ENCODE measurements at places on chromosomes 6 and 20.

DNA sequence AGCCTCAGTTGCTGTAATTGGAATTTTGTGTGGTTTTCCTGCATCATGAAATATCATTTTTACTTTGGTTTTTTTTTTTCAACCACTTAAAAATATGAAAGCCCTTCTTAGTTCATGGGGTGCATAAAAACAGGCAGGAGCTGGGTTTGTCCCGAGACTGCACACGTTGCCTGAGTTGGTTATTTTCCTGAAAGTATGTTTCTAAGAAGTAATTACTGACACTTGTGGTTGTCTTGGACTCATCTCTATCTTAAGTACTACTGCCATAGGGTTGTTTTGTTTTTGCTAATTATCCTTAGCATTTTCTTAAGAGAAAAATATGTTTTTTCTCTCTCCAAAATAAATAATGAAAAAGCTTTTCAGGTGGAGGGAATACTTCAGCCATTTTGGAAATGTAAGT is 40.1 kb downstream of the FAM120B start:
- DNase-seq = no peak

DNA sequence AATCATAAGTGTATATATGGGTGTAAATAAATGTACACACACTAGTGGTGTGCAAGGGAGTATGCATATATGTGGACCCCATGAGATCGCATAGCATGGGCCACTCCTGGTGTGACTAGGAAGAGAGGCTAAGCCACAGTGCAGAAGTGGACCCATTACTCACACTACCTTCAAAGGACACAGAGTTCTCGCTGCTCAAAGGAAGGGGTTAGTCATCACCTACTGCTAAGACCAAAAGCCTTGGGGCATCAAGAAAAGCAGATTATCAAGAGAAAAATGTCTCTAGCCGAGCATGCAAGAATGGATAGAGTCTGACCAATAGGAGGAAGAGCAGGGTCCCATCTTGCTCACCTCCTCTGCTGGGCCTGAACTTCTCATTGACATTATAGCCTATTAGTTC is 195.5 kb downstream of the MAFB start:
- no peak for DNase-seq

- no peak for DNase-seq
Measured at GRCh38 chr6:15063253-15063853, 182.5 kb upstream of the JARID2 start.

- no peak for DNase-seq
Measured at GRCh38 chr6:84500726-84501125, 263.7 kb downstream of the TBX18 start.

DNA sequence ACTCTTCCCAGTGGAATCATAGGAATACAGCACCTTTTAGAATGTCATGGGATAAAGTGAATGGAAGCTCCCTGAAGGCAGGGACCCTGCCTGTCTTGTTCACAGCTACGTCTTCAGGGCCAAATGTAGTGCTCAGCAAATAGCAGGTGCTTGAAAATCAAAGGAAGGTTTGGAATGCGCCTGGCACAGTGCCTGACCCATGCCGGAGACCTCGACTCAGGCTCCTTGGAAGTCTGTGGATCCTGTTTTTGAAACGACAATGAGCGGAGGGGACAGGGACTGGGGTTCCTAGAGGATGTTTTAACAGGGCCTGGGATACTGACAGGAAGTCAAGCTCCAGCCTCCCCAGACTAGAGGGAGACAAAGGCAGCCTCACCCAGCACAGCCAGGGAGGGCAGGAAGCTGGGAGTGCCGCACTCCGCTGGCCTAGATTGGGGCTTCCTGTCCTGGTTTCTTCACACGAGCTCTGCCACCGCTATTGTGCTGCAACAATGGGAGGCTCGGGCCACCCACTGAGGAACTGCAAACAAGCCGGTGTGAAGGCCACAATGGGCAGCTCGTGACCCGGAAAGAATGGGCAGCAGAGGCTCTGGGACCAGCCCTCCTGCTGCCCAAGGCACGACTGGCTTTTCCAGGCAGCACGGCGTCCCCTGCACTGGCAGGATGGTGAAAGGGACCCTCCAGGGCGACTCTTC is 76.7 kb downstream of the PREX1 start:
- no peak for DNase-seq

GRCh38 chr6:56516003-56516402 is 126.7 kb downstream of the DST start:
- DNase-seq = no peak

- no peak for DNase-seq
Measured at GRCh38 chr20:48003021-48003420, 217.7 kb upstream of the SULF2 start.

- DNase-seq = no peak
Measured at GRCh38 chr6:5637714-5638113, 369.0 kb downstream of the NRN1 start.

DNA sequence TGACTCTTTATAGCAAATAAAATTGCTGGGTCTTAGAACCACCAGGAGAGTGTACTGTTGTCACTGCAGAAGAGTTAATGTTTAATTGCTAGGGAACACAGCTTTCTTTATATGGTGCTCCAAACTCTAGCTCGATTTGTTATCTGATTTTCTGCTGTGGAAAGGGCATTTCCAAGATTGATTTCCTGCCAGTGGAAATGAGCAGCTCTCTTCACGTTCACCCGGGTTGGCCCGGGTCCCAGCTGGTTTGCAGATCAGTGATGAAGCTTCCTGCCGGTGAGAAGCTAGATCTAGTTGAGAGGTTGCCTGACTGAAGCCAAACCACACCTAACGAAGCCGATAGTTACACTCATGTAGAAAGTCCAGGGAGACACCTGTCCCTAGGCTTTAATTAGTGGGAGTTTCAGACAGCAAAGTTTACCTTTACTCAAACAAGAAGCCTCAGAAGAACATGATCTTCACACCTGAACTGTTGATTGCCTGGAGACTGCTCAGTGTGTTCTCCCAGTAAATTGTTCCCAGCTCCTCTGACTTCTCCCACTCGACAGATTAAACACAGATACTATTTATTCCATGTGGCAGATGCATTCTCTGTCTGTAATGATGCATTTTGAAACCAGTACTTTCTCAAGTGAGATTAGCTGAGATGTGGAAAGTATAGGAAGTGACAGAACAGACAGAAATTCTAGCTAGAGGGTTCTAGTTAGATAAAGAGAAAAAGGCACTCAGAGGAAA is 27.8 kb downstream of the PAQR8 start:
- peak; percentile 54 for DNase-seq

DNA sequence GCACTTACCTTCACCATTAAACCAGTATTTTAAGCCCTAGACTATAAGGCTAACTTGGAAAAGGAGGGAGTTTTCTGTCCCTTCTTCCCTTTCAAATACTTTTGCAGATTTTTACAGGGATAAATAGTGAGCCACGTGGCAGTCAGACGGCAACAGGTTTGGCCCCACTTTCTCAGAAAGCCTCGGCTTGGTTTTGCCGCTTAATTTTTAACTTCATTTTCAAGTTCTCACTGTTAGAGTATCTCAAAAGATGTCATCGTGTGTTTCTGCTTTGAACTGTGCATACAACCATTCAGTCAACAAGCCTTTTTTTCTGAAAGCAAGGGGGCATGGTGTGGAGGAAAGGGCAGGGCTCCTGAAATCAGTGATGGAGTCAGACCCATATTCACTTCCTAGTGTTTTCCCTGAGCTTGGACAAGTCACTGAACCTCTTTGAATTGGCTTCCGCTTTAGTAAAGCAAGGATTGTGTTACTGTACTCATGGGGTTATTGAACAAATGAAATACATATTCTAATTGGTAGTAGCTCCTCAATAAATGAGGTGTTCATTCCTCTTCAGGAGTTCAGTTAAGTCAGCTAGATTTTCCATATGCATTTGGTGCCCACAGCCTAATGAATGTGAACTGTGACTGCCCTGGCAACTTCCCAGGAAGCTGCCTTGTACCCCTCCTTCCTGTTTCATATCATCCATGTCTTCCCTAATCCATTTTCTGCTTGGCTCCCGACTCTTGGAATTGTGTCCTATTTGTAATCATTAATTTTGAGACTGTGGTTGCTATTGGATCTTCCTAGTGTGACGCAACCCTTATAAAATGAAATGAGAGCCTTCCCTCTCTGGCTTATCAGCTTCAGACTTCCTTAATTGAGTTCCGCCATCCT is at the start of gene SLC17A2:
TSS of gene SLC17A2 (minus strand) at position 160 of the 879 bp plus-strand sequence. CDS start 4,895 bp downstream, outside the sequence.
- no peak for DNase-seq

GRCh38 chr6:7073082-7073820 is 34.5 kb upstream of the RREB1 start:
- no peak for DNase-seq

GRCh38 chr6:53979468-53980067 is 131.7 kb upstream of the MLIP start:
- no peak for DNase-seq

DNA sequence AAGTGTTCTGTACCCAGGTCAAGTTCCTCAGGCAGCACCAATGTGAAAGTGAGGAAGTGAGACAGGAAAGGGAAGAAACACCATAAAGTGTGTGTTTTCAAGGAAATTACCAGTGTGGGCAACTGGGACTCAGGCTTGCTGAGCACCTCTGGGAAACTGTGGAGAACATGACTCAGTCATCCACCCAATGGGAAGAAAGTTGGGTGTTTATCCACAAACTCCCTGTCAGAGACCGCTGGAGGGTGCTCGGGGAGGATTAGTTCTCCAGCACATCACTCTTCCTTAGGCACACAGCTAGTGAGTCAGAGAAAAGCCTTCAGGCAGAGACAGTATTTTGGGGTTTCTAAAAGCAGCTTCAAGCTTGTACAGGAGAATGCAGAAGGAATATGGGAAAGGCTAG is 93.6 kb downstream of the PCSK2 start:
- no peak for DNase-seq

- no peak for DNase-seq
Measured at GRCh38 chr20:57672164-57672563, 37.7 kb downstream of the PMEPA1 start.

- DNase-seq = no peak
Measured at GRCh38 chr20:1174787-1175186, 10.0 kb downstream of the TMEM74B start.

DNA sequence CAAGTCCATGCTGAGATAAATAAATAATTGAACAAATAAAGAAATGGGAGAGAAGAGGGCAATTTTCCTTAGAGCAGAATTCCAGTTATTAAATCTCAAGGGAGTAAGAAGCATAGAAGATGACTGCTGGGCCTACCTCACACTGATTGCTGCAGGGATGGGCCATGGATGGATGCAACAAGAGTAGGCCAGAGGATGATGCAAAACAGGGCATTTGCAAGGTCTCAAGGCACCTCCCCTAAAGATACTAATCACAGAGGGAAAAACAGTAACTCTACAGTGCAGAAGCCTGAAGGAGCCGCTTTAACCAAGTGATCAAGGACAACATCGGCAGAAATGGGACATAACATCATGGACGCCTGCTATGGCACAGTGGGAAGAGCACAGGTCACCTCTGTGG is 1.7 kb upstream of the SCP2D1 start:
- no peak for DNase-seq

DNA sequence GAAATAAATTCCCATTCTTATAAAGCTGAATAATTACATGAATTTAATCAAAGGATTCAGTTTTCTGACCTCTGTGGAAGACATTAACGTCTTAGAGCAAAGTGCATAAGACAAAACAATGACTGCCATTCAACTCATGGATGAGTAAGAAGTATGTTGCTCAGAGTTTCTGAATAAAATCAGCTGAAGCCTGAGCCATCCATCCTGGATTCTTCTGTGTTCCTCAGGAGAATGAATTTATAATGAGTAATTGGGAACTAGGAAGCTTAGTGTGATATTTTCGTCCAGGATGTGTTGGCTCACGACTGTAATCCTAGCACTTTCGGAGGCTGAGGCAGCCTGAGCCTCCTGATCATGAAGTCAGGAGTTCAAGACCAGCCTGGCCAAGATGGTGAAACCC is 62.8 kb downstream of the PERP start:
- DNase-seq = no peak

GRCh38 chr20:25223179-25223661 is 24.7 kb upstream of the PYGB start:
- DNase-seq = no peak

GRCh38 chr20:8800089-8800488 is 268.8 kb upstream of the PLCB4 start:
- no peak for DNase-seq

DNA sequence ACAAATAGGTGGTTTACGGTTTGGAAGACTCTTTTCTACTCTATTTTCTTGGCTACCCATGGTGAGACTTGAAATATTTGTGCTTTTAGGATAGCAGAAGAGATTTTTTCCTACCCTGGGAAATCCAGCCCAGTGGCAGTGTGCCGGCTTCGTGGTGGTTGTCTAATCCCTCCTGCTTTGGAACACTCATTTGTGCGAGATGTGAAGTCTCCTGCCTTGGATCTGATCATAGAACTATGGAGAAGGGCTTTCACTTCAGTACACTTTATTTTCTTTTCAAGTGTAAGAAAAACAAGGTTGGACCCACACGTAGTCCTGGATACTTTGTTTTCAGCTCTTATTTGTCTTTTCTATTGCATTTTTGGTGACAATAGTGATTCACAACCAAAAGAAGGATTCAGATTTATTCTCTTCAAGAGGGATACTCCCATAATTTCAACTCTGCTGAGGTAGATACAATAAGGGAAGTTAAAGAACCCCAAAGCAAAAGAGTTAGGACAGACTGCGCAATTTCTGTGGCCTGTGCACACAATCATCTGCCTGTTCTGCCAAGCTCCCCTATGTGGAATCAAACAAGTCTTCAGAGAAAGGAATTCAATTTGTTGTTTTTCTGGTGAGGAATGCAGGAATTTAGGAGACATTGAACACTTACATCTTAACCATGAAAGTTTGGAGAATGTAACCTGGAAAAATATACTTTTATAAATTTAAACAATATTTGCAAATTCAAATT is 413.2 kb downstream of the GJA1 start:
- no peak for DNase-seq

DNA sequence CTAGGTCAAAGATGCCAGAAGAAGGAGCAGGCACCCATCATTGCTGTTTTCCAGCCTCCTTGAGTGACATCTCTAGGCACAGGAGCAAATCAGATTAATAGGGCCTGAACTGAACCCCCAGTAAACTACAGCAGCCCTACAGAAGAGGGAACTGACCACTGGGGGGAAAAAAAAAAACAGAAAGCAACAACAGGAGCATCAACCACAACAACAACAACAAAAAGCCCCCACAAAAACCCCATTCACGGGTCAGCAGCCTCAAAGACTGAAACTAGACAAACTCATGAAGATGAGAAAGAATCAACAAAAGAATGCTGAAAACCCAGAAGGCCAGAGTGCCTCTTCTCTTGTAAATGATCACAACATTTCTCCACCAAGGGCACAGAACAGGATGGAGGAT is 537.4 kb upstream of the BTBD3 start:
- no peak for DNase-seq

DNA sequence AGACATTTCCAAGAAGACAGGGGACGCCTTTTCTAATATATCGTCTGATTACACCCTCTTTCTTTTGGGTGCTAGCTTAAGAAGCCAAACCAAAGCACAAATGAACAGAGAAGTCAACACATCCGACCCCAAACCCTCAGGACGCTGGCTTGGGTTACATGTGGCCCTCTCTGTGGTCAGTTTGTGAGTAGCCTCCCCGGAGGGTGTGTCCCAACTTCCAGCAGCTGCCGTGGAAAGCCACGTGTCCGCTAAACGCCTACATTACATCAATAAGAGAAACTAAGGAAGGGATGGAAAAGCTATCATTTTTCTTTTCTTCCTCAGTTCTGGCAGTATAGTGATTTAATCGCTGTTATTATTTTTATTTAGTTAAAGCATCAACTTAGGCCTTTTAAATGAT is 487 bp upstream of the BMP6 start:
- no peak for DNase-seq

- DNase-seq = peak; percentile 28
Measured at GRCh38 chr20:11891776-11892545, 25.7 kb upstream of the BTBD3 start.
